Stimulated activated CD4-positive, alpha-beta T cell treated with anti-CD3 and anti-CD28 coated beads, Interleukin-4, amount 100 ng/mL, for 1 hour (primary cell): ENCODE measurements at places on chromosomes 1 and 21.

GRCh38 chr1:51000651-51001050, 30.6 kb downstream of the CDKN2C start:
- no peak for DNase-seq

DNA sequence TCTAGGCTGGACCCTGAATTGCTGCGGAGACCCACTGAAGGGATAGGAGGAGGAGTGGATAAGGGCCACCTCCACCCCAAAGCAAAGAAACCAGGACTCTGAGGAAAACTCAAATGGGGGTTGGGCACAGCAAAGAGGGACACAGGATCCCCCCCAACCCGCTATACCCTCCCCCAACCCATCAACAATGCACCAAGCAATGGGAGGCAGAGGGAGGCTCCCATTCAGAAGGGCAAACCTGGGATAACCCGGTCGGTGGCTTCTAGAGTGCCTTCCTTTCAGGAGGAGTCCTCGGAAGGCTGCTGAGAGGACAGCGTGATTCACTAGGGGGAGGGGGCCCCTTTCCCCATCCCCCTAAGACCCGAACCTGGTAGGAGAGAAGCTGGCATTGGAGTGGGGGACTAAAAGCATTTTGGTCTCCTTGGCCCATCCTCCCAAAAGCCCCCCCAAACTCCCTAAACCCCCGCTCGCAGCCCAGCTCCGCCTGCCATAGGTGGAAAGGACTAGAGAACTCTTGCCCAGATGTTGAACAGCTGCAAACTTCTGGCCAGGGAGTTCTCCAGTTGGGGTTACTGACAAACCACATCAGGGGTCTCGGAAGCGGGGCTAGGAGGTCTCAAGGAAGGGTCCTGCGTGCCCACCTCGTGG, 1.3 kb downstream of the MEF2D start:
- no peak for DNase-seq

- DNase-seq = no peak
These were observed 1589.3 kb downstream of the BRINP3 start for GRCh38 chr1:188888386-188888785.

DNA sequence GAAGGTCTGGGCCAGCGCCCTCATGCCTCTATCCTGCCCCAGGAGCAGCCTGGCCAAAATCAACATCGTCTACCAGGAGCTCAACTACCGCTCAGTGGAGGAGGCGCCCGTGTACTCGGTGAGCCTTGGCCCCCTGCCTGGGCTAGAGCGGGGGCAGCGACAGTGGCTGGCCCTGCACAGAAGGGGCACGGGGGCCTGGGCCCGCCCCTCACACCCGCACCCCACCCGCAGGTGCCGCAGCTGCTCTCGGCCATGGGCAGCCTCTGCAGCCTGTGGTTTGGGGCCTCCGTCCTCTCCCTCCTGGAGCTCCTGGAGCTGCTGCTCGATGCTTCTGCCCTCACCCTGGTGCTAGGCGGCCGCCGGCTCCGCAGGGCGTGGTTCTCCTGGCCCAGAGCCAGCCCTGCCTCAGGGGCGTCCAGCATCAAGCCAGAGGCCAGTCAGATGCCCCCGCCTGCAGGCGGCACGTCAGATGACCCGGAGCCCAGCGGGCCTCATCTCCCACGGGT, 10.8 kb downstream of the SCNN1D start:
- no peak for DNase-seq

GRCh38 chr1:226870026-226870400, 403 bp upstream of the PSEN2 start:
- no peak for DNase-seq

GRCh38 chr1:24978383-24979032, 48.4 kb upstream of the RUNX3 start:
- no peak for DNase-seq

- DNase-seq = no peak
These were observed 20.2 kb downstream of the B3GALT5 start for GRCh38 chr21:39632796-39633442.
